Stimulated activated CD4-positive, alpha-beta T cell treated with anti-CD3 and anti-CD28 coated beads, Interleukin-1b, Interleukin-23, amount 100 ng/mL, for 1 hour (primary cell): ENCODE measurements at places on chromosomes 7 and 10.

- DNase-seq: no peak
Observed at GRCh38 chr10:33153968-33154327, 180.5 kb downstream of the NRP1 start.

DNA sequence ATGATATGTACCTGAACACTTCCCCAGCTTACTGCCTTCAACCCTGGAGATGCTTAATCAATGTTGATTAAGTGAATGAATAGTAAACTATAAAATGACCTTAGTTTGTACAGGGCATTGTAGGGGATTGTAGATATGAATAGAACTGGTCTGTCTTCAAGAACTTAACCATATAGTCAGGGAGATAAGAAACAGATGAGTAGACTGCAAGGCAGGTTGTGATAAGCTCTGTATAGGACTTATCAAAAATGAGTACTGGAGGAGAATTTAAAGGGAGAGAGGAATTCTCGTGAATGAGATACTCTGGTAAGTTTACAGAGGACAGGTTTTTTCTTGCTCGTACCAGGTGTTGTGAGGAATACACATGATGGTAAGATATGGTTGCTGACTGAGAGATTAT, 27.6 kb downstream of the SGPL1 start:
- no peak for DNase-seq

- DNase-seq: no peak
Observed at GRCh38 chr7:19747740-19748339, 25.6 kb downstream of the TMEM196 start.

GRCh38 chr10:99742254-99742653, 10.2 kb downstream of the CUTC start:
- no peak for DNase-seq

GRCh38 chr7:120060875-120061274, 212.1 kb upstream of the KCND2 start:
- DNase-seq: no peak

GRCh38 chr10:102639537-102639936, 4.7 kb upstream of the TRIM8 start:
- DNase-seq: no peak

DNA sequence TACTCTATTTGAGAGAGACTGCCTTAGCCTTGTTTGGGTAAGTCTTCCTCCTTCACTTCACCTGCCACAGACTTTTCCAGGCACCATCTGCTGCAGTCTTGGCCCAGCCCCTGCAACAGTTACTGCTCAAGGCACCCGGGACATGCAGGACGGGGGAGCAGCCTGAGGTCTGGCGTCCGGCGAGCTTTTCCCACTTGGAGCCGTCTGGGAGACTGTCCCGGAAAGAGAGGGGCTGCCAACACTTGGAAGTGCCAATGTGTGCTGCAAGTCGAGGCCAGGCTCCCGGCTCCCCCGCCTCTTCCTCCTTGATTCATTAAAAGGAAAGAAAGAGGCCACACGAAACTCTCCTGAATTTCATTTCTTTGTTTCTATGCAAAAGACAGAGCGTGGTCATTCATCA, 13.7 kb downstream of the HTRA1 start:
- no peak for DNase-seq

DNA sequence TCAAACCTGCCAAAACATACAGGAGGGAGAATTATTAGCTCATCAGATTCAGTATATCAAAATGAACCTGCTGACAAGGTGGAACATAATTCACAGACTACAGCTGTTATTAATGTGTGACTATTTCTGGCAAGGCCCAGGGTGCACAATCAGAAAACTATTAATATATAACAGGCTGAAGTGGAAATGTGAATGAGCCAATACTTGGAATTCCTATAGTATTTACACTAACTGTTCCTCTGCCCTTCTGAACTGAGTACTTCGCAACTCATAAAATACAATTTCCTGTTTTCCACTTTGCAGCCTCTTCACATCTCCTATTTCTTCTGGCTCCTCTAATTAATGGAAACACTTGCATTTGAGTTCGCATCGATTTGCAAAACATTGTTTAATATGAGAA, 330.8 kb downstream of the DPP6 start:
- DNase-seq: no peak

- DNase-seq: no peak
Observed at GRCh38 chr10:128063736-128064107, 62.5 kb downstream of the MKI67 start.

- DNase-seq: no peak
Observed at GRCh38 chr7:139544645-139545044, 21.2 kb downstream of the CLEC2L start.

- no peak for DNase-seq
Observed at GRCh38 chr7:78716876-78717275, 736.6 kb downstream of the MAGI2 start.
